GM12865 (cell line): ENCODE measurements at places on chromosomes 7 and 10.
A peak's percentile ranks its signal among the peaks of the same experiment; 100 is the strongest.

DNA sequence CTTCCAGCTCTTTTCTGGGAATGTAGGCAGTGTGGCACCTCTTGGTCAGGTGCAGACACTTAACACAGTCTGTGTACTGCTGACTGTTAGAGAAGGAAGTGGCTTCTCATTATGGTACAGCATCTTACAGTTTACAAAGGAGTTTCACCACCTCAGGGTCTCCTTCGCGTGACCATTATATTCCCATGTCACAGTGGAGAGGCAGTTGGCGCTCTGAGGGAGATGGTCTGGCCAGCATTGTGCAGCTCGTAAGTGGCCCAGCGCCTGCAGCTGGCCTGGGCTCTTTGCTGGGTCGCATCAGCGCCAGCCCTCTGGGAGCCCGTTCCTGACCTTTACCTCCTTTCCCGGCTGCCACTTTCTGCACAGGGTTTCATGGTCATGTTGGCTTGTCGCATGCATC is 15.4 kb downstream of the TSPAN15 start:
- DNase-seq, result no peak

GRCh38 chr10:50613150-50613549 is 10.6 kb downstream of the SGMS1 start:
- peak; percentile 61 for DNase-seq

- no peak for DNase-seq
Observed at GRCh38 chr10:6030217-6030616, 31.9 kb downstream of the IL2RA start.

GRCh38 chr7:131110297-131111080 is 217.2 kb upstream of the MKLN1 start:
- DNase-seq, result peak; percentile 17

GRCh38 chr7:19958309-19958896 is 185.0 kb upstream of the TMEM196 start:
- no peak for DNase-seq

DNA sequence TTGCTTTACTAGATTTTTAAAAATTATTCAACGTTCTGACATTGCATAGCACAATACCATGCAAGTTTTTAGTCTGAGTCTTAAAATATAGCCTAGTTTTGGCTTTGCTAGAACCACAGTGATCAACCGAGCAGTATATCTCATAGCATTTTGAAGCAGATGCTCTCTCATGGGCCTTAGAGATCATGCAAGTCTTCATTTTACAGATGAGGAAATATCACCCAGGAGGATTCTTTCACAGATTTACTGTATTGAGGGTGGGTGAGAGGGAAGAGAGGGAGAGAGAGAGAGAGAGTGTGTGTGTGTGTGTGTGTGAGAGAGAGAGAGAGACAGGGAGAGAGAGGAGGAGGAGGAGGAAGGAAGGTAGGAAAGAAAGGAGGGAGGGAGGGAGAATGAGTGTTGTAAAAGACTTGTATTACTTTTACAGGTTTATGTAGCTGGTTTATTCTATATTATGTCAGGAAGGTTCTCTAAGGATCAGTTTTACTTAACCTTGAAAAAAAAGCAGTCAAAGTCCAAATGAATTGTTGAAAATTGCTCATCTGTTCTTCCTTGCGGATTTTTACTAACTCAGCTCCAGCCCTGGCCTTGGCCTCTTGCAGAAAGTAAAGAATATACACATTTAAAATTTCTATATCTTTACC is 14.2 kb upstream of the NPTX2 start:
- DNase-seq, result no peak

- no peak for DNase-seq
Observed at GRCh38 chr7:34838329-34838728, 180.3 kb downstream of the NPSR1 start.

GRCh38 chr10:119414081-119414611 is 128.4 kb downstream of the RGS10 start:
- DNase-seq, result no peak

GRCh38 chr7:1460821-1461645 is 1.8 kb upstream of the MICALL2 start:
- peak; percentile 18 for DNase-seq

- peak; percentile 35 for DNase-seq
Observed at GRCh38 chr7:101410743-101411507, 48.2 kb downstream of the COL26A1 start.

DNA sequence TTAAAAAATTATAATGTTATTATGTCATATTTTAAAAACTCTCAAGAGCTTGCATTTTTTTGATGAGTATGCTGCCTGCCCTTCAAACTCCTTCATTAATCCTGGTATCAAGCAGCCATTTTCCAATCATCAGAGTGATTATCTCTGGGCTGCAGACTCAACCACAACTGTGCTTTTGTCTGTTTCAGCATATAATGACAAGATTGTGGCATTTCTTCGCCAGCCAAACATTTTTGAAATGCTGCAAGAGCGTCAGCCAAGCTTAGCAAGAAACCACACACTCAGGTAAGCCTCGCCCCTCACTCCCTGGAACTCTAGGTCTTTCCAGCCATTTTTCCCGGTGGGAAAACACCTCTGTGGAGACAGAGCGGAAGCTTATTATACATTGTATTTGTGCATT is 90.0 kb upstream of the STK17A start:
- no peak for DNase-seq

DNA sequence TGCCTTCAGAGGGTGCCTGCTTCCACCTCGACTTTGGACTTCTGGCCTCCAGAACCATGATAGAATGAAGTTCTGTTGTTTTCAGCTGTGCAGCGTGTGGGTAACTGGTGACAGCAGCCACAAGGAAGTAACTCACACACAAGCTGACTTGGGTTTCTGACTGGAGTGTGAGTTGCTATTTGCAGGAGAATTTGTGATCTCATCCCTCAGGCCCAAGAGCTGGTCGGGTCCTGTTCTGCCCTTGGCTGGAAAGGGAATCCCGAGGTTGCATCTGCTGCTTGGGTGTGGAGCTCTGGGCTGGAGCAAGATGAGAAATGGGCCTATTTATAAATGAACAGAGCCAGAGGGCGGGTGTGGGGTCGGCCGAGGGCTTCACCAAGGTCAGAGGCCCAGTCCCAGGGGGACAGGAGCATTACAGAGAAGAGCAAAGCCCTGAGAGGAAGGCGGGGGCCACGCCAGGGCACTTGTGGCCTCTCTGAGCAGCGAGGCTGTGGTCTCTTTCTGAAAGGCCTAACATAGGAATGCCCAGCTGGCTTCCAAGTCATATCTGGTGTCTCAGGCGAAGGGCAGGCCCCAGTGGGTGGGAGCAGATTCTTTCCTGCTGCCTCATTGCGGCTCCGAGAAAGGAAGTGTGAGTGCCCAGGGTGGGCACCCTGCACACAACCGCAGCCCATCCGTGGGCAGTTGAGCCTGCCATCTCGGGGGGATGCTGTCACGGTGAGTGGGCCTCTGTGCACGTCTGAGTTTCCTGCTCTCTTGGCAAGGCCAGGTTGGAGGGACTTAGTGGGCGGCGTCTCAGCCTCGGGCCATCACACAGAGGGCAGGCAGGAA is 26.5 kb upstream of the C10orf71 start:
- no peak for DNase-seq

- peak; percentile 97 for DNase-seq
Observed at GRCh38 chr7:2237109-2237602, 4.4 kb upstream of the MAD1L1 start.

- DNase-seq, result no peak
Observed at GRCh38 chr7:107686816-107687387, 26.3 kb downstream of the SLC26A4 start.

- no peak for DNase-seq
Observed at GRCh38 chr7:113085781-113086390, 741 bp downstream of the GPR85 start.

DNA sequence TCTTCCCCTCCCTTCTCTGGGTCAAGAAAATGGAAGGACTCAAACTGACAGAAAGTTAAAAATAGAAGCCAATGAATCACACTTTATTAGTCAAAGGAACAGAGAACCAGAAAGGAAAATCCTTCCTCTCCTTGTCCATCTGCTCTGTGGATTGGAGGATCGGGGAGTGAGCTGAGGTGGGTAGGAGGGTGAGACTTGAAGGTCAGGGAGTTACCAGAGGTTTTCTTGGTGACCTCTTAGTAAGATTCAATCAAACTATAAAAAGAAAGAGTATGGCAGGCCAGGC is 12.2 kb downstream of the TLX1 start:
- no peak for DNase-seq

GRCh38 chr10:101745074-101745696 is 30.7 kb downstream of the FGF8 start:
- DNase-seq, result no peak

DNA sequence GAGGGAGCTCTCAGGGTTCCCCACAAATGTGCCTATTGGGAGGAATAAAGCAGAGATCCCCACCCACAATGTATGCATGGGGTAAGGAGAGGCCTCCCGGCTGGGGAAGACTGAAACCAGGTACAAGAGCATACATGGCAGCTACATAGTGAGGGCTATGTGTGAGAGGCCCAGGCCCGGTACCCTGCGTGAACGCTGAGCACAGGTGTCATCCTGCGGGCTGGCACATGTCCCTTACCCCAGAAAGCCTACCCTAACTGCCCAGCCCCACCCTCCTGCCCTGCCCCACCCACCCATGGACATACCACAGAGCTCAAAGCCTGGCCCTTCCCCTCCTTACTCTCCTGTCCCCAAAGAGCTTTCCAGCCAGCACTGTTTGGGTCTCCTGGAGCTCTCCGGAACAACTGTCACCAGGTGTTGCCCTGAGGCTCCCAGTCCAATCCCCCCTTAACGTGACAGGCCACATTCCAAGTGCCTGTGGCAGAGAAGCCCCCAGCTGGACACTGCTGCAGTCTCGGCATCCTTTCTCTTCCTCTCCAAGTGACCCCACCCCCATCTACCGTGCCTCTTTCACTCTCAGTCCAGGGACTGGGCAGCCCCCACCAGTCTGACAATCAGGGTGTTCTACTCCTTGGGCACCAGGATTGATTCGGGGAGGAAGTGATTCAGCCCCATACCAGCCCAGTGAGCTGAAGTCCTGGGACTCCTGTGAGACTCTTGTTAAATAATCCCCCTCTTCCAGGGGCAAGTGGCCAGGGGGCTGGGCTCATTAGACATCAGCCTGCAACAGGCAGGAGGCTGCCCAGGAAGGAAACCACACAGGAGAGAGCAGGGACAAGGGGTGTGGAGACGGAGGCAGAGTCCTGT is 19.6 kb downstream of the GRID1 start:
- no peak for DNase-seq

DNA sequence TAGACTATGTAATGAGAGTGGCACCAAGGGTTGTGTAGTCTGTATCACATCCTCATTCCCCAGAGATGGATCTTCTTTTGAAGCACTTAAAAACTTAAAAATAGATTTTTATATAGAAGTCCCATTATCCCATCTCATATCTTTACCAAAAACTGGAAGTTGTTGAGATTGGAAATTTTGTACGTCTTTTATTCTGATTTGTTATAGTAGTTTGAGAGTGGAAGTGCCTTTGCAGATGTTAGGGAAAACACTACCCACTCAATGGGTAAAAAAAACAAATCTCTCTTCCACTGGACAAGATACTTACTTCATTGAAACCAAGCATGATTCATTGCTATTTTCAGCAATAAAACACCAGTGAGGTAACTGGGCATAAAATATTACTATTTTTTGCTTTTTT is 184.4 kb downstream of the MACC1 start:
- DNase-seq, result no peak

- no peak for DNase-seq
Observed at GRCh38 chr10:77420947-77421523, 216.6 kb downstream of the KCNMA1 start.

- peak; percentile 91 for DNase-seq
Observed at GRCh38 chr10:114544045-114544659, 113.9 kb downstream of the ABLIM1 start.

- no peak for DNase-seq
Observed at GRCh38 chr7:18405726-18406125, 89.8 kb upstream of the HDAC9 start.

DNA sequence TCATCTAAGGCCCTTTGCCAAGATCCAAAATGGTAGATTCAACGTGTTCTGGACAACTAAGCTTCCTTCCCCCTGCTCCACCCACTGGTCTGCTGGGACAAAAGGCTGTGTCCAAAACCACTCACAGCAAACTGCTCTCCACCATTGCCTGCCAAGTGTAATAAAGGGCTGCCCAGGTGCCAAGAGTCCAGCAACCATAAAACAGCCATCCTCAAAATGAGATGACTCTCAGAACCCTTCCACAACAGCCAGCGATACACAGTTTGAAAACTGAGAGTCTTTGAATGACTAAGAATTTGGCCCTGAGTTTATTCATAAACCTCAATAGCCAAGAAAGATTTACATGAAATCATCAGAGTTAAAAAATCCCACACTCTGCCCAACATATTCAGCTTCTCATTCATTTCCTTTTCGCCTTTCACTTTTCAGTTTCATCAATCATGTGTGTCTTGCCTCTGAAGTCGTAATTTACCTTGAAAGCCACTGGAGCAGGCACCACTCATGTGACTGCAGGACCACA is 658.1 kb upstream of the MGMT start:
- peak; percentile 21 for DNase-seq

- DNase-seq, result no peak
Observed at GRCh38 chr7:123616223-123616622, 14.6 kb downstream of the ASB15 start.

DNA sequence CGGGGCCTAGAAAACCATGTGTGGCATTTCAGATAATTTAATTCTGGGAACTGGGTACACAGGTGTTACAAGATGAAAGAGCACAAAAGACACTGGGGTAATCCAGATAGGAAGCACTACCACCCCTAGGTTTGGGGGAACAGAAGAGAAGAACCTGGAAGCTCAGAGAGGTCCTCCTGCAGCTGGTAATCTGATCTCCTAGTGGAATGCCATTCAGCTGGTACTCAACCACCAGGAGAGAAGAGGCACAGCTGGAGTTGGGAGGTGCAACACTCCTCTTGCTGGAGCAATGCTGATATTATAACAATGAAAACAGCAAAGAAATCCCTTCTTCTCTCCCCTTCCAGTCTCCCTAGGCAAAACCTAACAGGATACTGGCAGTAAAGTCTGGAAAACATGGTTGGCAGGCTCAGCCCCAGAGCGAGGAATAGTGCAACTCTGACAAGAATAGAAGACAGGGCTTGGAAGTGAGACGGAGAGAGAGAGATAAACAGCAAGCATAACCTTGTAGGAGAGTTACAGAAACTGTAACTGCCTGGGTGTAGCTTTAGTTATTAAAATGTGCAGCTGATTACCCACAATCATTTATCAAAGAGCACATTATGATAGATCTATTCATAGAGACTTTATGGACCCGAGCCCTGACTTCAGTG is 35.0 kb downstream of the NRF1 start:
- DNase-seq, result no peak

DNA sequence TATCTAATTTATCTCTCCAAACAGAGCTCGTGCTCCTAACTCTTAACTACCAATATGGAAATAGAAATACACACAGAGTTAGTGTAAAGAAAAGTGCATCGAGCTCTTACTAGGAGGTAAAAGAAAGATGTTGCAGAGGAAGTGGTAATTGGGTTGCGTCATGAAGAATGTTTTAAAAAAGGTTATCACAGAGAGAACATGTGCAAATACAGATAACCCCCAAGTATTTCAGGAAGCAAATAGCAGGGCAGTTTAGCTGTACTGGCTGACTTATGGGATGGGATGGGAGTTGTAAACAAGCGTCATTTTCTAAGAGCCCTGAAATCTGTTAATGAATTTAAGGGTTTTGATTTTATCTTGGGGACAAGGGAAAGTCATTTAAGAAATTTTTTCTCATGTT is 153.9 kb downstream of the AGMO start:
- DNase-seq, result no peak

GRCh38 chr10:43965033-43965917 is 316.6 kb upstream of the ZNF32 start:
- DNase-seq, result peak; percentile 54
